ENCODE measurements at places on chromosomes 12 and 14.

DNA sequence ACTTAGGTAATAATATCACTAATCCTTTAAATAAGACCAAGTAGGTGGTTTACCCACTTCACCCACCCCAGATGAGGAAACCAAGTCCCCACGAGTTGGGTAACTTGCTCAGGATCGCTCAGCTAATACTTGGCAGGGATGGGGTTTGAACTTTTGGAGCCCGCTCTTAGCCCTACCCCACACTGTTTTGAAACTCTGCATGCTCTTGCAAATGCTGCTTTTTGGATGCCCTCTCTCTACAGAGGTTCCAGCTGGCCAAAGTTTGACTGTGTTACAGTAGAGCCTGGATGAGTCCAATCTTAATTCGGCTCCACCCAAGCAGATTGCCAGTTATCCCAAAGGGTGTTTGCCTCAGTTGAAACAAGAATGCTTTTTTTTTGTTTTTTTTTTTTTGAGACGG is 6.8 kb downstream of the PLEKHG3 start:
- DNase-seq = peak; percentile 71

- no peak for DNase-seq
These were observed 28.6 kb downstream of the EML1 start for GRCh38 chr14:99821519-99822508.

DNA sequence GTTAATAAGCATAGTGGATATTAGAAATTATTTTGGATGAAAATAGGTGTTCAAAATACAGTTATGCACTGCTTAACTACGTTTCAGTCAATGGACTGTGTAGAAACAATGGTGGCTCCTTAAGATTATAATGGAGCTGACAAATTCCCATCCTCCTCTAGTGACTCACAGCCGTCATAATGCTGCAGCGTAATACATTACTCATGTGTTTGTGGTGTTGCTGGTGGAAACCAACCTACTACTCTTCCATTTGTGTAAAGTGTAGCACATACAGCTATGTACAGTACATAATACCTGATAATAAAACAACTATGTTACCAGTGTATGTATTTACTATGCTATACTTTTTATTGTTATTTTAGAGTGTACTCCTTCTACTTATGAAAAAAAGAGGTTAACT is 111.2 kb upstream of the TMCC3 start:
- DNase-seq = no peak

GRCh38 chr14:92759679-92760523 is 11.5 kb upstream of the LGMN start:
- no peak for DNase-seq

DNA sequence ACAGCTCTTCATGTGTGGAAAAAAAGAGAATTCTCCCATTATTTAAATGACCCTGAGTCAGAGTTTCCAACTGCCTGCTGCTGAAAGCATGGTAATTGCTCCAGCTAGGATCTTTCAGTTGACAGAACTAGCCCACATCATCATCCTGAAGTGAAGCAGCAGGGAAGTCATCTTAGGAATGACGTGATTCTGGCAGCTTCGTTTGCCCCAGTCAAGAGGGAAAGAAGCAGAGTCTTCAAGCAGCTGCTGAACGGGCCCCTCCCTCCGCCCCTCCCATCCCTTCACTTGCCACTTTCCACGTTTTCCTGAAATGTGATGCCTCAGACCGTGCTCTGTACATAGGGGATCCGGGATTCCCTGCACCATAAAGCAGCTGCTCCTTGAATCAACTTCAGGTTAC is 455.0 kb upstream of the TMEM132C start:
- DNase-seq = no peak

- no peak for DNase-seq
These were observed 20.5 kb downstream of the SARNP start for GRCh38 chr12:55797068-55797467.

- no peak for DNase-seq
These were observed 4.8 kb downstream of the TGFB3 start for GRCh38 chr14:75976826-75977581.

GRCh38 chr12:32949815-32950214 is 53.2 kb upstream of the PKP2 start:
- DNase-seq = no peak

- no peak for DNase-seq
These were observed 15.0 kb upstream of the NXPH4 start for GRCh38 chr12:57201631-57202030.

DNA sequence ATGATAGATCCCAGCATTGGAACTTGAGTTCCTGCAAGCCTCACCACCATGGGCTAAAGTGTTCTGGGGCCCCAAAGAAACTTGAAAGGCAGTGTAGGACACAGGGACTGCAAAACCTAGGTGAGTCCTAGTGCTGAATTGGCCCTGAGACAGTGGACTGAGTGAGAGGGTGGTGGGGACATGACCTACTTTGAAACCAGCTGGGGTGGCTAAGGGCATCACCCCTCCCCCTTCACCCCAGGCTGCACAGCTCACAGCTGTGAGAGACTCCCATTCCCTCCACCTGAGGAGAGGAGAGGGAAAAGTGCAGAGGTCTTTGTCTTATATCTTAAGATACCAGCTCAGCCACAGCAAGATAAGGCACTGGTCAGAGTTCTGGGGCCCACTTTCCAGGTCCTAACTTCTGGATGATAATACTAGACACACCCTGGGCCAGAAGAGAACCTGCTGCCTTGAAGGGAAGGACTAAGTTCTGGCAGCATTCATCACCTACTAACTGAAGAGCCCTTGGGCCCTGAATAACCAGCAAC is 62.5 kb downstream of the MAPKAPK5 start:
- DNase-seq = no peak

GRCh38 chr12:50613463-50613862 is 108.7 kb downstream of the DIP2B start:
- no peak for DNase-seq

DNA sequence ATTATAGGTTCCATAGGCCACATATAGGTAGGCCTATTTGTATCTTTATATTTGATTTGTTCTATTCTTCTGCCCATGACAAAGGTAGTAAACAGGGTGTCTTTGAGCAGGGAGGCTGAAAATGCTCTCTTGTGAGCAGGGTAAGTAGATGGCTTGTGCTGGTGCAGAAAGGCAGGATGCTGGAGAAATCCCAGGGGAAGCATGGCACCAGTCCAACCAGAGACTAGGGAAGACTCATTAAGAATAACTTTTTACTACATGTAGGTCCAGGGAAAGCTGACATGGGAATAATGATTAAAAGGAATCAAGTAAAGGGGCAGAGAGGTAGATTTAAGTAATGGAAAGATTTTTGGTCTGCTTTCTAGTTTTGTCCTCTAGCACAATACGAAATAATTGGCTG is 245.0 kb downstream of the RGS6 start:
- DNase-seq = no peak

- DNase-seq = no peak
These were observed 35.5 kb downstream of the PDZRN4 start for GRCh38 chr12:41223600-41223999.

DNA sequence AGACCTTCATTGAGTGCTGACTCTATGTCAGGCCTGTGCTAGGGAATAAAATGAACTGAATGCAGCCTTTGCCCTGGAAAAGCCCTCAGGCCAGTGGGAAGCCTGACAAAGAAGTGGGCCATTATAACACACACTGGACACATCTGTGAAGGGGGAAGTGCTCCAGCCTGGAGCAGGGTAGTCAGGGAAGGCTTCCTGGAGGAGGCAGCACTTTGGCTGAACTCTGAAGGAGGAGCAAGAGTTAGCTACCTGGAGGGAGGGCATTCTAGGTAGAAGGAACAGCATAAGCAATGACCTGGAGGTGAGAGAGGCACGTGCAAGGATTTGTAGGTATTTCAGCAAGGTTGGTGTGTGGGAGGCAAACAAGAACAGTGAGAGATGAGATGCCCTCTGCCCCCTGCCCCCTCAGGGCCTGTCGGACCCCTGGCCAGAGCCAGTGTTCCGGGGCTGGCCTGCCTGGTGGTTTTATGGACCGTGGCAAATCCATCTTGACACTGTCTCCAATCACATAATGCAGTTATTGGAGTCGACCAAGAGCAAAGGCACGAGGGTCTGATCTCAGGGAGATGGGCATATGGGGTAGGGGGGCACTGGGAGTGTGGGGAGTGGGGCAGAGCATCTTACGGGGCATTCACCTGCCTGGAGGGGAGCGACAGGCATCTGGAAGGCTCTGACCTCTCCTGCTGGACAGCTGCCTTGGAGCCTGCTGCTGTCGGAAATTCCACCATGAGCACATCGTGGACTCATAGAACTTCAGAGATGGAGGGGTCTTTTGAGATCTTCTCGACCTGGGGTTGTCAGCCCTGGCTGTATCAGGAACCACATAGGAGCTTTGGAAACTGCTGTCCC is 2.7 kb upstream of the FAM222A start:
- DNase-seq = no peak

GRCh38 chr12:88624911-88625310 is 44.6 kb upstream of the KITLG start:
- DNase-seq = no peak

DNA sequence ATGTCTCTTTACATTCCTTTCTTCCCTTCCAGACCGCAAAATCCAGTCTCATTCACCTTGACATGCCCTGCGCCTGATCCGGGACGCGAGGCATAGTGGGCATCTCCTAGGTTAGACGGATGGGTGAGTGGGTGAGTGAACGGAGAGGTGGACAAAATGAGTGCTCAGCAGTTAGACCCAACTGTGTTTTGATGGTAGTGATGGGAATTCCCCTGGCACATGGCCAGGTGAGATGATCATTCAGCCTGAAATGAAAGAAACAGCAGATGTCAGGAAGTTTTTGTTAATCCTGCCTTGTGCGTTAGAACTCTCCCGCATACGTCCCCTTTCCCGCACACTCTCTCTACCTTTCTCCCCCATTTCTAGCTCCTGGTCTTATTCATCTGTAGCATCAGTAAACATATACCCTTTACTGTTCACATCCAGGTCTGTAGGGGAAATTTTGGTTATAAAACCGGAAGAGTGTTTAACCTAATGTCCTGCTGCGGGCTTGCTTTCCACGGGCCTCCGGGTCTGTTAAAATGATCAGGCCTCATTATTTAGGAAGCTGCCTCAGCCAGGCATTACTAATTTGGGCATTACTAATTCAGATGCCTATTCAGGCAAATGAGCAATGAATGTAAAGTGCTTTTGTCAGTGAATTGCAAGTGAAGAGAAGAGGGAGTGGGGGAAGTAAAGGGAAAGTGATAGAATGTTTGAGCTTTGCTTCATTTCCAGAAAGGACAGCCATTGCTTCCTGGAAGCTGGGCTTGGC is 172.8 kb downstream of the ETV6 start:
- no peak for DNase-seq

GRCh38 chr12:27434673-27435565 is 11.6 kb upstream of the SMCO2 start:
- no peak for DNase-seq

- DNase-seq = no peak
These were observed 545 bp downstream of the LIMA1 start for GRCh38 chr12:50282721-50283228.

- no peak for DNase-seq
These were observed 9.1 kb downstream of the RAB2B start for GRCh38 chr14:21467616-21468015.
